ENCODE measurements at places on chromosomes 11 and 22.

- DNase-seq = no peak
Measured at GRCh38 chr22:36713436-36713835, 9.9 kb upstream of the CACNG2 start.

GRCh38 chr11:109425554-109425953, 3.6 kb downstream of the C11orf87 start:
- no peak for DNase-seq

DNA sequence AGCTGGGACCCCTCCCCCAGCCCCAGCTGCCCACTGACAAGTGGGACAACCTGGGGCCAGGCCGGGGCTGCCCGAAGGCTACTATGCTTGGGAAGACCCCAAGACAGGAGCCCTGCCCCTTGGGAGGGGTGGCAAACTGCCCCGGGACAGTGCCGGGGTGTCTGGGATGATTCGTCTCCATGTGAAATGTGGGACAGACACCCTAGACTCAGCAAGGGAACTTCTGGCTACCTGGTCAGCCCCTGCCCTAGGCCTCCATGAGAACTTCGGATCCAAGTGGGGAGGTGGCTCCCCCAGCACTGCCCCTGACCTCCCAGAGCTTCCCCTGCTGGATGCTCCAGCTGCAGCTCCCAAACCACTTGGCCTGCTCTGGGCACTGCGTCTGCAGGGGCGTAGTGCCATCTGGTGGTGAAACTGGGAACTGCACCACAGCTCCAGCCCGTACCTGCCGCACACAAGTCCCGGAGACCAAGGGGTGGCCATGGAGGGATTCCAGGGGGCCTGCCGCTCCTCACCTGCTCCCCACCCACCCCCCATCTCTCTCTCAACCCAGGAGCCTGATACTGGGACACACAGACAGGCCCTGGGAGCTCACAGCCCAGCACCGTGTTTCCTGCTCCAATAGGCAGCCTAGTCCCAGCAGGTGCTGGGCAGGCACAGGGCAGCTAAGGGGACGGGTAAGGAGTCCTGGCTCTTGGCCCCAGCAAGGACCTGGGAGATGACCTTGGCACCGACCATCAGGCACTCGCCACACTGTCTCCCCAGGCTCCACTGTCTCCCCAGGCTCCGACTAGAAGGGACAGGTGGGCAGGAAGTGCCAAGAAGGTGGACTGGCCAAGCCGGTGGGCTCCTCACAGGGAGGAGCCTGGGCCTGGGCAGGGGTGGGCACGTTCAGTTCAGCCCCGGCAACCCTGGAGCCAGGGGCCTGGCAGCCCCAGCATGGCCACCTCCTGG, 194.1 kb downstream of the IGLL1 start:
- peak; percentile 93 for DNase-seq

DNA sequence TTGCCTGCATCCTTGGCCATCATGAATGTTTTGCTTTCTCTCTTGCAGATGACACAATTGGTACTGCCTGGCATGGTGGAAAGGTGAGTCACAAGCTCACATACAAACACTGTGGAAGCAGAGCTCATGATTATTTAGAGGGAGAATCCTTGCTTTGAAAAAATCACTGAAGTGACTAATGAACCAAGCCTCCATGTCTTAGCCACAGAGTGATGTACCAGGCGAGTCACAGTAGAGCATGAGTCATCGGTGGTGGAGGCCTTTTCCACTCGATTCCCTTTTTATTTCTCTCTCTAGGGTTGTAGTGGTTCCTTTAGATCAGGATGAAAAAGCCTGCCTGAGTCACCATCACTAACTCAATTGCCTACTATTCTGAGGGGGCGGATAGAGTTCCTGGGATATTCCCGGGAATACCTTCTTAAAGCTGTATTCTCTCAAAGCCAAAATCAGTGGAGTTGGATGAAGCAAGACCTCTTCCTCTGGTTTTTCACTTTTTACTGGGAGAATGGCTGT, 49.6 kb upstream of the ALKBH3 start:
- peak; percentile 89 for DNase-seq

GRCh38 chr11:125941619-125942611, 3.9 kb upstream of the VSIG10L2 start:
- DNase-seq = peak; percentile 68

GRCh38 chr11:64083398-64084080, 47.8 kb downstream of the FLRT1 start:
- DNase-seq = no peak

- no peak for DNase-seq
Measured at GRCh38 chr11:2520736-2521035, 75.9 kb downstream of the KCNQ1 start.

GRCh38 chr11:64652586-64653387, 61.8 kb downstream of the SLC22A12 start:
- peak; percentile 93 for DNase-seq

DNA sequence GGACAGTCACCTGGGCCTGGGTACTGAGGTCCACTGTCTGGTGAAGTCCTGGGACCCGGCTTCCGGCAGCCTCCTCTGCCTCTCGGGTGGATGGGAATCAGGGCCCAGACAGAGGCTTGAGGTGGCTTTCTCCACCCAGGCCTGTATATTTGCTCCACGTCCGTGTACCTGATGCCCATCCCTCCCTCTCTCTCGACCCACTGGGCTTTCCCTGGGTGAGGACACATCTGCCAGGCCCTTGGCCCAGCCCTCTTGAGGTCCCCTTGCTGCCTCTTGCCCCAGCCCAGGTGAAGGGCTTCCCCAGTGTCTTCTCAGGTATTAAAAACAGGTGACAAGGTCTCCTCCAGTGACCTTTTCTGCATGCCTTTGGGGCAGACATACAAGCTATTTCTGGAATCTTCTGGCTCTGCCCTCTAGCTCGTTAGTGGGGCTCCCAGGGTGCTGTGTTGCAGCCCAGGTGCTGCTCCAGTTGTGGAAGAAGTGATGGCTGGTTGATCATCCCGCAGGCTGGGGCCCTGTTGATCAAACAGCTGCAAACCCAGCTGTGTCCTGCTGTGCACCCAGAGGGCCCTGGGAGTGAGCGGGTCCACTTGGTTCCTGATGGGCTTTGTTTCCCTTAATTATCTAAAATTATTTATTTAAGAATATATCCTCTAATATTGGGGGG, 25.5 kb upstream of the ACR start:
- DNase-seq = no peak

DNA sequence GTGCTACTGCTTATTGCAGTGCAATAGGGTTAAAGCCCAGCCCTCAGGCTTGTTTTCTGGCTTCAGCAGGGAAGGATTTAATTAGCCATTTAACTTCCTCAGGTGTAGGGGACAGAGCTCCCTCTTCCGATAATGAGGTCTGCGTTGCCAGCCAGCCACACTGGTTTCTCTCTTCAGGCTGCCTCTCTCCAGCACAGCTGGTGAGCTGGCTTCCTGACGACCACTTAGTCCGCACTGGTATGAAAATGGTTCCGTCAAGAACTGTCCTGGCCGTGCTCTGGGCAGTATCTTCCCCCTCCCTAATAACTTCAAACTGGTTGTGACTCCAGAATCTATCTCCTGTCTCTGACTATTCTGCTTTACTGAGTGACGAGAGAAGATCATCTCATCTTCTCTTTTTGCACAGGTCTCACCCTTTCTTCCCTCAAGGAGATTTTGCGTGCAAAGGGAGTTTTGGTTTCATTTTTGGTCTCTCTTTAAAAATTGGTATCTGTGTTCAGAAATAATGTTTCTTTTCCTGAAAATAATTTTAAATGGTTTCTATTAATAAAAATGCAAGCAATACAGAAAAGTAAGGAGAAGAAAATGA, 49.2 kb downstream of the CNTN5 start:
- peak; percentile 9 for DNase-seq

- no peak for DNase-seq
Measured at GRCh38 chr11:80041136-80042000, 600.5 kb upstream of the TENM4 start.

DNA sequence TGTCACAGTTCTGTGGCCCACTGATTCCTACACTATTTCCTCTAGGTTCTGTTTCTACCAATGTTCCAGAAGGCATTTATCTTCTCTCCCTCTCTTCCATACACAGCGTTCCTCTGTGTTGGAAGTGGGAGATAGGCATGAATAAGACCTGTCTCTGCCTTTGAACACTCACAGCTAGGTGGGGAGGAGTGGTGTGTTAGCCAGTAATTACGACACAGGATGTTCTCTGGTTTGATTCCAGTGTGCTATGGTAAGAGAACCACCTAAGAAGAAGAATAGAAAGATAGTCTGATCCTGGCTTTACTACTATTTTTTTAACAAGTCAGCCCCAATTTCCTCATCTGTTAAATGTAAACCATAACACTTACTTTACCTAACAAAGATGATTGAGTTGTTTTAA, 200.2 kb upstream of the MTMR2 start:
- no peak for DNase-seq

- peak; percentile 89 for DNase-seq
Measured at GRCh38 chr11:9787981-9788521, 124.2 kb downstream of the SWAP70 start.

- no peak for DNase-seq
Measured at GRCh38 chr22:41355895-41356294, 25.8 kb upstream of the TEF start.

DNA sequence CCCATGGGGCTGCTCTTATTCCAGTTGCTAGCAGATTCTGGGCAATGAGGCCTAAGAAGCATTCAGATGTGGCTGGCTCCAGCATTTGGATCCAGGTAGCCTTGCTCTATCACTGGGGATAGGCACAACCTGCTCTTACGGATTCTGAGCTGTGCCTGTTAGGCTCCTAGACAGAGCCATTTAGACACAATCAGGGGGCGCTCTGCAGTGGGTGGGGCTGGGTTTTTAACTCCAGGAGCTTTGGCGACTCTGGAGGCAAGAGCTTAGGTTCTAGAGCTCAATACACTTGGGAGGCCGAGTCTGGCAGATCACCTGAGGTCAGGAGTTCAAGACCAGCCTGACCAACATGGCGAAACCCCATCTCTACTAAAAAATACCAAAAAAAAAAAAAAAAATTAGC, 32.0 kb downstream of the KCNC1 start:
- DNase-seq = no peak

DNA sequence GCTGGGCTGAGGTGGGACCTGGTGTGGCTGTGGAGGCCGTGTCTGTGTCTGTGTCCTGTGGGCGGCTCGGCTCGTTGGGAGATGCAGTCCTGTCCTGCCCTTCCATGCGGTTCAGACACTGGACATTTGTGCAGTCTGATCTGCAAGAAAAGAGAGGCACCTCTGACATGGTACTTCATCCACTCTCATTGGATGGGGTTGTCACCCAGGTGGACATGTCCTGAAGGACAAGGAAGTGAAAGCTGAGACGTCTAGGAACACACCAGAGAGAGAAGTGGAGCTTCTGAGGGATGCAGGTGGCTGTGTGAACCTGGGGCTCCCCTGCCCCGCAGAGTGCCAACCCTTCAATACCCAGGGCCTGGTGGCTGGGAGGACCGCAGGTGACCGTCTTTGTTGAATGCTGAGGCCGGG, 18.4 kb downstream of the TBX1 start:
- DNase-seq = no peak

DNA sequence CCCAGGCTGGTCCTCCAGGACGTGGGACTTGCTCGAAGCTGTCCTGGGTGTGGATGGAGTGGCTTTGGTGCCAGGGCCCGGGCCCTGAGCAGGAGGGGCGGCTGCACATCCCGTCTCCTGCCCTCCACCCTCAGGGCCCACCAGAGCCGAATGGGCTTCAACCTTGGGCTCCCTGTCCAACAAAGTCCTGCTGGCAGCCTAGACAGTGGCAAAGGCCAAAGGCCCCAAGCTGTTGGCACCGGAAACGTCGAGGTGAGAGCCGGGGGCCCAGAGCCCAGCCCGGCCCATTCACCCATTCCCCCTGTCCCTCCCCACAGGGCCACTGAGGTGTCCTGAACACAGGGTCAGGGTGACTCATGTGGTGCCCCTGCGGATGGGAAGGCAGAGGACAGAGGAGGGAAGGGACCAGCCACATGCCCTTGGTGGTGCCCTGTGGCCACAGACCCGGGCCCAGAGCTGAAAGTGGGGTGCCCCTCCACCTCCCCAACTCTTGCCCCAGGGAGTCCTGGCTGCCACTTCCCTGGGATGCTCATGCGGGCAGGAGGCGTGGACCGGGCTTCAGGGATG, 9.1 kb downstream of the TSPAN32 start:
- DNase-seq = no peak

DNA sequence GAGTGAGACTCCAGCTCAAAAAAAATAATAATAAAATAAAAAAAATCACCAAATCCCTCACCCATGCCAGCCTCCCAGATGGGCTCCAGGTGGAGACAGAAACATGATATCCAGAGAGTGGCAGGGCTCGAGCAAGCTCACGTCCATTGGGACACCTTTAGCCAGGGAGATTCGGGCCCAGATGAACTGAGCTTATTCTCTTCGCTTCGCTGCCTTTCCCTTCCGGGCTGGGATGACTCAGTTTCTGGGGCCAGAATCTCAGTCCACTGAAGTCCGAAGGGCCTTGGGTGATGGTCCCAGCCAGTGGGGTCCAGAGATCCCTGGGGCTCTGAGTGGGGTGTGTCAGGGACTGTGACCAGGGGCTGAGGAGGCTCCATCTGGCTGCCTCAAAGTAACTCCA, 23.0 kb upstream of the MYEOV start:
- no peak for DNase-seq

GRCh38 chr11:69950621-69951020, 127.5 kb upstream of the ANO1 start:
- no peak for DNase-seq

DNA sequence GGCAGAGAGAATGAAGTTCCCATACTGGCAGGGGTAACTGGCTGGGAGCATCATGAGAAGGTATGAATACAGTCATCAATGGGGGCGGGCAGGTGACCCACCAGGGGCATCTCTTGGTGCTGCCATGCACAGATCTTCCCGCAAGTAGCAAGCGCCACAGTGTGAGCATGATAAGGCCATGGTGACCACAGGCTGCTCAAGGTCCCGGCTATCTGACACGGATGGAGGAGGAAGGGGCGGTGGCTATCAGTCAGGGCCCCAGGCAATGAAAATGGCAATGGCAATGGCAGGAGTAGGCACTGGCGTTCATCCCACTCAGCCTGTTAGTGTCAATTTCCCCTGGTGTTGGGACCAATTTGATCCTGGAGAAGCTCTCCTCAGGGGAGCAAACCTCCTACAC, 21.6 kb downstream of the ASCL2 start:
- no peak for DNase-seq

DNA sequence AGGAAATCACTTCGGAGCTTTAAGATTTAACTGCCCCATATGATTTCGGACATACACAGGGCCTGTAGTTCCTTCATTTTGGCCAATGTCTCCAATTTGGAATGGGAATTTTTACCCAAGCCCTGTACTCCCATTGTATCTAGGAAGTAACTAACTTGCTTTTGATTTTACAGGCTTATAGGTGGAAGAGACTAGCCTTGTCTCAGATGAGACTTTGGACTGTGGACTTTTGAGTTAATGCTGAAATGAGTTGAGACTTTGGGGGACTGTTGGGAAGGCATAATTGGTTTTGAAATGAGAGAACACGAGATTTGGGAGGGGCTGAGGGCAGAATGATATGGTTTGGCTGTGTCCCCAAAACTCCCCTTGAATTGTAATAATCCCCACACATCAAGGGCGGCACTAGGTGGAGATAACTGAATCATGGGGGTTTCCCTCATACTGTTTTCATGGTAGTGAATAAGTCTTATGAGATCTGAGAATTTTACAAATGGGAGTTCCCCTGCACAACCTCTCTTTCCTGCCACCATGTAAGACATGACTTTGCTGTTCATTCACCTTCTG, 130.5 kb downstream of the LARGE1 start:
- no peak for DNase-seq

- DNase-seq = peak; percentile 97
Measured at GRCh38 chr22:35350539-35351503, 30.1 kb upstream of the HMOX1 start.
